ENCODE measurements at places on chromosomes 5 and 9.
A peak's percentile ranks its signal among the peaks of the same experiment; 100 is the strongest.

GRCh38 chr9:36328798-36329411 lies 70.7 kb upstream of the GNE start:
- peak; percentile 80 for DNase-seq

GRCh38 chr5:101677961-101678360 lies 618.1 kb downstream of the SLCO4C1 start:
- no peak for DNase-seq

DNA sequence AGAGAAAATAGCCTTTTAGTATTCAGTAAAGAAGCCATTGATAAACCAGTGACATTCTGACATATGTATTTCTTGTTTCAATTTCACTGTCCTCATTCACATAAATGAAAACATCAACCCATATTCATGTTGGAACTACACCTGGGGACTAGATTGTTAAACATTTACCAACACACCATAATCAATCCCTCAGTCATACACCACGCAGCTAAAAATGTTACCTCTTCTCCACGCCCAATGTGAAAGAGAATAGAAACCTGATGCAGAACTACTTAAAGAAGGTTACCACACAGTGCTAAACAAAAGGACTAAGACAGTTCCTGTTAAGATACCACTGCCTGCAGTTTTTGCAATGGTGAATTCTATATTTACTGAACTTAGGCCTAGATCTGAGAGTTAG lies 518.9 kb downstream of the PRELID2 start:
- DNase-seq = no peak

DNA sequence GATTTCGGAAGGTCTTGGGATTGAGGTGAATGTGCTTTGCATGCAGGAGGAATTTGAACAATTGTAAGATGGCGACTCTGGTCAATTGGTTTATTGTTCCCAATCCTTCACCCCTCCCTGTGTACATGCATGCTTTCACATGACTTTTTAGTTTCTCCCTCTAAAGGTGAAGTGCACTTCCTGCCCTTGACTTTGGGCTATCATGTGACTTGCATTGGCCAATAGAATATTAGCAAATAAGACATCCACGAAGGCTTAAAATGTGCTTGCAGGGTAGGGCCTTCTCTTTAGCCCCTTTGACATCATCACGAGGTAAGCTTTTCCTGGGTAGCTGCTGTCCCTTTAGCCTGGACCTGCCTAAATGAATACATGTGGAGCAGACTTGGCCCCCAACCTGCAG lies 8.1 kb upstream of the ZBTB43 start:
- DNase-seq = no peak

GRCh38 chr9:82606492-82607382 lies 456.2 kb downstream of the RASEF start:
- DNase-seq = peak; percentile 81

GRCh38 chr5:158765407-158765806 lies 334.3 kb downstream of the EBF1 start:
- no peak for DNase-seq

- DNase-seq = no peak
Measured at GRCh38 chr5:149667829-149668330, 62.2 kb upstream of the PPARGC1B start.

DNA sequence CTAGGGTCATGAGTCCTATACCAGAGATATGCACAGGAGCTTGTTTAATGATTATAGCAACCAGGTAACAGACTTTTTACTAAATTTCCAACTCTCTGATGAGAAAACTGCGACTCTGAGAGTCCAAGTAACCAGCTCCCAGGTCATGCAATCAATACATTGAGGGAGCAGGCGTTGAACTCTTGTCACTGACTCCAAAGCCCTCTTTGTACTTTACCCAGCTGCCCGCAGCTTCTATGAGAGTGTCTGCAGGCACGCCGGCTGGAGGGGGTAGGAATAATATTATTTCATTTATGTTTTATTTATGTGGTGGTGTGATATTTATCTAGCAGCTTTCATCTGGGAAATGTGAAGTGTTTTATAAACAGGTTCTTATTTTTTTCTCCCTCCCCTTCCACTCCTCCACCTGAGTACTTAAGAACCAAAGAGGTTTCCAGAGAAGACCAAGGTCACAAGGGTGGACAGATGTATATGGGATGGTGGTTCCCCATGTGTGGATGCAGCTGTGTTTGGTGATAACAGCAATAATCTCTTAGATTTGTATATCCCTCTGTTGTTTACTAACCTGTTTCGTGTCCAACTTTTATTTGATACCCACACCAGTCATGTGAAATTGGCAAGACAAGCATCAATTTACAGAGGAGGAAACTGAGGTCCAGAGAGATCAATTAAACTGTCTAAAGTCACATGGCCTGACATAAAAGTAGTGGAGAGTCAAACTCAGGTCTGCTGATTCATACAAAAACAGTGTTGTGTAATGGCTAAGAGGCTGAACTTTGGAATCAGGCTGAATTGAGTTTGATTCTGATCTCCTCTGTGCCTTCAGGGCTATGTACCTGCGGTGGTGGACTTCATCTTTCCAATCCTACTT lies 140.2 kb upstream of the TRIM32 start:
- peak; percentile 48 for DNase-seq

Measured in IMR-90 (cell line).